ENCODE measurements at places on chromosomes 3 and 15.

DNA sequence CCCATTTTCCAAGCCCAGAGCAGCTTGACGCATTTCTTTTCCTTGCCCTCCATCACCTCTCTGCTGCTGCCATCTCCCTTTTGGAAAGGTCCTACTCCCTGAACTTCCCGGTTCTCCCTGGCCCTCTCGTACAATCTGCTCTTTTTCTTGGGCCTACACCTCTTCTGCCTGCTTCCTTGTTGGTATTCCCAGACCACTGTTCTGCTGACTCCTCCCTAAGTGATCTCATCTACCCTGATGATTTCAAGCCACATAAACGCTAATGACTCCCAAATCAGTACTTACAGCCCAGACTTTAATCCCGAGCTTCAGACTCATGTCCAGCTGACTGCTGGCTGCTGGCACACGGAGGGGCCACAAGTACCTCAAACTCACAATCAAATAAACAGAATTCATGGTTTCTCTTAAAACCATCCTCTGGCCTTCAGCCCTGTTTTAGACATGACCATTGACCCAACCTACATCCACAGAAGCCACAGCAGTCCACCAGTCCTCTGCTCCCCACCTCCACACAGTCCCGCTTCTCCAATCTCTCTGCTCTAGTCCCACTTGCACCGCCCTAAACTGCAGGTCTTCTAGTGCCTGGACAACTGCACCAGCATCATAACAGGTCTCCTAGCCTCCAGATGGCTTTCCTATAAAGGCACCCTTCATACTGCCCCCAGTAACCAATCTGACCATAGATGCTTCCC is 57.6 kb downstream of the AAGAB start:
- no peak for DNase-seq

DNA sequence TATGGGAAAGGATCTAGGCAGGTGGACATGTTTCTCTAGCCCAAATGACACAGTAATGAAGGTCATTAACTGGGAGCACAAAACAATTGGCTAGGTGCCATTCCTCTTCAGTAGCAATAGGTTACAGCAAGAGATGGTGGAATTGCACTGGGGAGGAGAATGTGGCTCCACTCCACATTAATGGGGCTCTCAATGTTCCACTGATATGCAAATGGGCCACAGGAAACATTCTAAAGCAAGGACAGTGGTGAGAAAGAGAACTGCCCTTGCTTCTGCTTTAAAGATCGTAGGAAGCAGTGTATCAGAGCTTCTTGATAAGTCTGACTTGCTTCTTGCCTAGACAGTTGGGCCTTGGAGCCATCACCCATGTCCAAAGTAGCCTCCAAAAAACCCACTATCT is 271.4 kb upstream of the PPP2R3A start:
- no peak for DNase-seq

DNA sequence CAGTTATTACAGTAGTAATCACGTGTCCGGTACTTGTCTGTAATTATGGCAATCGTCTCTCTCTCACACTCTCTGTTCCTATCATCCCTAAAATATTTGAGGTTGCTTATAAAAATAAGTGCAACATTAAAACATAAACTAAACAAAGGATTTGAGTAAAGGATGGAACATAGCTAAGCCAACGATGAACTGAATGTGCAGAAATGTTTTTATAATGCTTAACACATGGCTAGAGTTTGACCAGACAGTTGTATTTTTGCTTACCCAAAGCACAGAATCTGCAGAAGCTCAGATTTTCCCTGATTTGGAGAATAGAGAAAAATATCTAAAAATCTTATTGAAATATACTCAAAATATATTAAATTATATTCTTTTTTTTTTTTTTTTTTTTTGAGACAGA is 1030.9 kb downstream of the NAALADL2 start:
- DNase-seq = no peak

GRCh38 chr15:57375827-57376695 is at the start of gene CGNL1:
CGNL1 (plus strand) TSS chr15:57376505; CDS start chr15:57438000, 61,495 bp downstream.
- no peak for DNase-seq

DNA sequence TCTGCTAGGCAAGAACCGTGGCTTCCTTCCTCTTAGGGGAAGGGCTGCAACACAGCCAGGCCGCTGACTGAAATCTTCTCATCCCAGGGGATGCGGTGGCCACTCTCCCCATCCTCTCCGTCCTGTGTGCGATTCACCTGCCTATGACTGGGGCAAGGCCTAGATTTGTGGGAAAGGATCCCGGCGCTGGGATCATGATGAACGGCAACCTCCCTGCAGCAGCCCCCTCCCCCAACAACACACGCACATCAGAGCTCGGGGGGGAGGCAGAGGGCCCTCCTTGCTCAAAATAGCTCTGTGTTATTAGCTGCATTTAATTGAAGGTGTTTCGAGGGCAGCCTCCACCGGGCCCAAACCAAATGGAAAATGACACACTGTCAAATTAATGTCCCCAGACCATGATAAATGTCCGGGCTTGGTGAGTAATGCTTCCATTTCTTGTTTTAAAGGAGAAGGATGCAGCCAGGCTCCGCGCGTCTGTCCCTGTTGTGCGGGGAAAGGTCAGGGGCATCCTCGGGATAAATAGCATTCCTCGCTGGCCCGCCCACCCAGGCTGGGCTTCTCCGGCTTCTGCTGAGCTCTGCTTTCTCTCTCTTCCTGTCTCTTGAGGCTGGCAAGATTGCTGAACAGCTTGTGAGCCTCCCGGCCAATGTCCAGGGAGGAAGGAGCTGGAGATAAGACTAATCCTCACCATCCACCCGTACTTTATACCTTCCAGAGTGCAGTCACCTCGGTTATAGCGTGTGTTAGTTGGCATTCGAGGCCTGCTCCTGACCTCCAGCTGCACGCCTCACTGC is 56.4 kb upstream of the TLE3 start:
- no peak for DNase-seq

Measured in hematopoietic multipotent progenitor cell treated with erythropoietin and hydrocortisone succinate and interleukin-3 and kit ligand, for 15 days (in vitro differentiated cells).